Activated CD4-positive, alpha-beta memory T cell treated with anti-CD3 and anti-CD28 coated beads, Interleukin-2, amount 10 ng/mL, durations not matched to agents 7 days and 5 days (primary cell): ENCODE measurements at places on chromosomes 12 and 14. TPM values are rescaled to one million over a fixed set of nuclear protein-coding genes. Genes with fewer than 3 reads are reported as not detected.

Gene PZP
- not detected for total RNA-seq

DNA sequence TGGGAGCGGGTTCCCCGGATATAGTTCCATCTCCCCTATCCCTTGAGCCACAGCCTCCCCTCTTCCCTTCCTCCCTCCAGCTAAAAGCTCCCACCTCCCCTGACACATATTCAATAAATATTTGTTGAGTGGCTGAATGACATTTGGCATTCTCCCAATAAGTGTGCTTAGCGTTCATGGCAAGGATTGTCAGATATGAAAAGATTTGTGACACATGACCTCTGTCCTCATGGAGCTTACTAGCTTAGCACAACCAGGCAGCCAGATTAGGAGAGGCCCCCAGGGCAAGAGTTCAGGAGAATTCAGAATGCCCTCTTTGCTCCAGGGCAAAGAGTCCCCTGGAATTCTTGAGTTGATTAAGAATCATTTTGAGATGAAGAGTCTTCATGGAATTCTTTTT is 22.5 kb upstream of the SLC6A12 start:
- DNase-seq, result no peak
- no peaks in the 10 kb centered on the region for H3K36me3 ChIP-seq
- no peak overlapping the region for H3K27ac ChIP-seq
- no peaks in the 10 kb centered on the region for H3K4me1 ChIP-seq

Gene ARHGEF25
- 0.93 TPM for total RNA-seq

DNA sequence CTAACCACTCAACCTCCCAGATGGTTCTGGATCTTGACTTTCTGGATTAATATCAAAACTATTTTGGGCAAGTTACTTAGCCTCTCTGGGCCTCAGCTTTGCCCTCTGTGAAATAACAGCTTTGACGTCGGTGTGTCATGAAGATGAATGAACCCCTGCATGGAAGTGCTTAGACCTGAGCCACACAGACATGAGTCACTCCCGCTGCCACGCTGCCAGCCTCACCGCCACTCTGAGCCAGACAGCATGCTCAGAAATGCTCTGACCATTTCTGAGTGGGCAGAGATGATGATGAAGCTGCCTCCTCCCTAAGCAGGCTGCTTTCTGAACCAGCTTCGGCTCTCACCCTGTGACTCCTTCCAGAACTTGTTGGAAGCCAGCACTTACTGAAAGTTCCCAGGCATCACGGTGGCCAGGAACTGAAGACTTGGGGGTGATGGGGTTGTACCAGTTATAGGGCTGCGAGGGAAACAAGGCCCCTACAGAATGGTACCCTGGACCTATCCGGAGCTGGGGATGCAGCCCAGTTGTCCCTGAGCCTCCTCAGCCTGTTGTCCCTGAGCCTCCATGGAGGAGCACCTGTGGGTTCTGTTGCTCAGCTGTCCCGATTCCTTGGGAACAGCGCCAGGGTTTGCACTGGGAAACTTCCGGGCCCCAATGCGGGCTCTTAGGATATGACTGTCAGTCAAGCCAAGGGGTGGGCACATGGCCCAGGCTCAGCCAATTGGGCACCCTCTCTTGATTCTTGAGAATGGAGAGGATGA is 2.0 kb upstream of the CCDC197 start:
- DNase-seq, result peak; percentile 56
- no peaks in the 10 kb centered on the region for H3K36me3 ChIP-seq
- no peak overlapping the region for H3K4me3 ChIP-seq
- no peaks in the 10 kb centered on the region for H3K27me3 ChIP-seq

- H3K27ac ChIP-seq, result no peak overlapping the region
- H3K27me3 ChIP-seq, result no peaks in the 10 kb centered on the region
- DNase-seq, result no peak
- peaks cover 13% of the 10 kb centered on the region for H3K36me3 ChIP-seq
- H3K4me1 ChIP-seq, result peaks cover 59% of the 10 kb centered on the region
These were observed 12.7 kb downstream of the SPTLC2 start for GRCh38 chr14:77603654-77604255.

DNA sequence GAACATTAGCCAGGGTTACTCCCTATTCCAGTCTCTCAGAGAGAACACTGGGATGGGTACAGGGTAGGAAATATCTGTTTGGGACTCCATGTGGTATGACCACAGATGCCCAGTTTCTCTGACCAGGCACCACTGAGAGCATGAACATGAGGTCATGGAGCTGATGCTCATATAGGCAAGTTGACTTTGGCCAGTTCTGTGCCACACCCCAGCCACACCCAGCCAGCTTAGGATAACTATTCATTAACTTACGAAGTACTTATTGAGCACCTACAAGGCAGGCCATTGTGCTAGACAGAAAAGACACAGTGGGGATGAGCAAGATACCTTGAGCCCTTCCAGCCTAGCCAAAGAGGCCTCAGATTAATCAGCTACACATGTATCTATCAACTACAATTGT is 262.5 kb downstream of the DPF3 start:
- no peak for DNase-seq
- H3K27ac ChIP-seq, result no peak overlapping the region
- H3K27me3 ChIP-seq, result peaks cover 59% of the 10 kb centered on the region
- H3K4me1 ChIP-seq, result no peaks in the 10 kb centered on the region
- H3K4me3 ChIP-seq, result no peak overlapping the region

GRCh38 chr12:123120452-123121166 is 30.3 kb downstream of the PITPNM2 start:
- DNase-seq, result peak; percentile 38
- H3K36me3 ChIP-seq, result no peaks in the 10 kb centered on the region
- peaks cover 2% of the 10 kb centered on the region for H3K27me3 ChIP-seq
- peaks cover 34% of the 10 kb centered on the region for H3K4me1 ChIP-seq

- DNase-seq, result no peak
- H3K27me3 ChIP-seq, result no peaks in the 10 kb centered on the region
- peak overlapping the region; percentile 85 for H3K27ac ChIP-seq
- peaks cover 57% of the 10 kb centered on the region for H3K4me1 ChIP-seq
These were observed 2.9 kb downstream of the NFKBIA start for GRCh38 chr14:35401422-35402265.

Gene GPR84
- 0.25 TPM for total RNA-seq

DNA sequence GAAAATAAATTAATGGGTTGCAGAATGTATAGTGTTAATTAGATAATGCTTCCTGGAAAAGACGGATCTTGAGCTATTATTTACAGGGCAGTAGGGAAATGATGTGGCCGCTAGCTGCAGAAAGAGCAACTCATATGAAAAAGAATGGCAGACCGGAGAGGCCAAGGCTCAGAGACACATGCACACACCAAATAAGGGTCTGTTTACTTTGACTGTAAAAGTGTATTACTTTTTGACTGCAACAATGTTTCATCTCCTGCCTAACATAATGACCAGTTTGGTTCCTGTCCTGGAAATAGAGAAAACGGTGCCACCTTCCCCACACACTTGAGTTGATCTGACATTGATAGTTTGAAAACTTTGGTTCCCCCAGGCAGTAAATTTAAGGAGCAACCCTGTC is 290.9 kb downstream of the CACNA1C start:
- no peaks in the 10 kb centered on the region for H3K36me3 ChIP-seq
- no peak overlapping the region for H3K4me3 ChIP-seq
- H3K27ac ChIP-seq, result no peak overlapping the region
- DNase-seq, result no peak

Gene NKX2-8
- total RNA-seq, result not detected

- DNase-seq, result no peak
- peaks cover 1% of the 10 kb centered on the region for H3K27me3 ChIP-seq
- no peaks in the 10 kb centered on the region for H3K4me1 ChIP-seq
- no peak overlapping the region for H3K4me3 ChIP-seq
- no peak overlapping the region for H3K27ac ChIP-seq
These were observed 55.4 kb downstream of the OTX2 start for GRCh38 chr14:56754921-56755320.

DNA sequence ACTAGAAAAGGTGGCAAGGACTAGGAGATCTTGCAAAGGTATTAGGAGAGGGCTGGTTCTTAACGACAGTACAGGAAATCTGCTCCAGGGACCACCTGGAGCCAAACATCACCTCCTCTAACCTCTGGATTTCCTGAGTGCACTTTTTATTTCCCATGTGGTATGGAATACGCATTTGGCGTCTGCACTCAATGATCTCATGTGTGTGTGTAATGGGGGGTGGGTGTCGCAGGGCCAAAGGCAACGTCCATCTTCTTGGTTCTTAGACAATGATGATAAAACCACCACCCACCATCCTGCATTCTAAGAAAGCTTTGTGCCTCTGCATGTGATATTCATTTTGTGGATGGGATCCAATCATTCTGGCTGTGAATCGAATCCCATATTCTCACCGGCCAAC is 68.8 kb downstream of the CLMN start:
- peaks cover 4% of the 10 kb centered on the region for H3K4me1 ChIP-seq
- DNase-seq, result no peak
- no peak overlapping the region for H3K4me3 ChIP-seq
- H3K36me3 ChIP-seq, result no peaks in the 10 kb centered on the region
- H3K27me3 ChIP-seq, result peaks cover 9% of the 10 kb centered on the region

GRCh38 chr12:67034110-67034879 is 234.9 kb upstream of the CAND1 start:
- DNase-seq, result no peak
- H3K27ac ChIP-seq, result no peak overlapping the region
- H3K4me3 ChIP-seq, result no peak overlapping the region

- no peaks in the 10 kb centered on the region for H3K4me1 ChIP-seq
- no peak overlapping the region for H3K4me3 ChIP-seq
- no peak overlapping the region for H3K27ac ChIP-seq
- peaks cover 7% of the 10 kb centered on the region for H3K27me3 ChIP-seq
- no peak for DNase-seq
These were observed 16.8 kb downstream of the FOXN4 start for GRCh38 chr12:109292342-109292711.

DNA sequence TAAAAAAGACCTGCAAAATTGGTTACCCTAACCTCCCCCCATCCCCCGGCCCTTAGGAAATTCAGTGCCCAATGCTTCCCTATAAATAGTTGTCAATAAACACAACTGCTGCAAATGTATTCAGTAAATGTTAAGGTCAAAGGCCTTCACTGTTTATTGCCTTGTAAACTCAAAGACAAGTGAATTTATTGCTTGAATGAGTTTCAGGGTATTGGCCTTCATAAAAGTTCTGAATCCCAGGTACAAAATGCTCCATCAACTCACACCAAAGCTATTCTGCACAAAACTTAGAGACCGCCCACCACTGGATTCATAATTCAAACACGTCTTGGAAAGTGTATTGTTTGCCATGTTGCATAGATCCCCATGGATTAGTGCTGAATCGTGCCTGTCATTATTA is 63.3 kb upstream of the CDKN3 start:
- H3K36me3 ChIP-seq, result no peaks in the 10 kb centered on the region
- H3K4me1 ChIP-seq, result no peaks in the 10 kb centered on the region
- no peak overlapping the region for H3K27ac ChIP-seq
- peaks cover 36% of the 10 kb centered on the region for H3K27me3 ChIP-seq
- no peak overlapping the region for H3K4me3 ChIP-seq

Gene POU6F1
- total RNA-seq, result 4.1 TPM

DNA sequence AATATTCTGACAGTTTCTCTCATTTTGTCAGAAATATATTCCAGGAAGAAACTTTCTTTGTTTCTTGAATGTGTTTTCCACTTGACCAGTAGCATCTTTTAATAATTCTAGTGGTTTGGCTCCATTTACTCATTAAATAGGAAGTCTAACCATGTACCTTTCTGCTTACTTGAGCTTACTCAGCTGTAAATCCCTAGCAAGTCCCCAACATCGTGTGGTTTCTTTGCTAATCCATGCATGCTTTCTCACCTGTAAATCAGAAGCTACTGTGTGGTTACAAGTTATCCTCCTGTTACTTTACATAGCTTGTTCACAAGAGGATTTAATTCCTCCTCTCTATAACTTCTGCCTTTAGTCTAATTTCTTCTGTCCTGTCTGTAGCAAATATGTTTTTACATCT is 227.7 kb downstream of the FSCB start:
- H3K4me1 ChIP-seq, result no peaks in the 10 kb centered on the region
- no peaks in the 10 kb centered on the region for H3K27me3 ChIP-seq
- H3K27ac ChIP-seq, result no peak overlapping the region
- no peaks in the 10 kb centered on the region for H3K36me3 ChIP-seq

GRCh38 chr14:58465421-58465820 is 37.9 kb downstream of the KIAA0586 start:
- no peaks in the 10 kb centered on the region for H3K4me1 ChIP-seq
- no peak overlapping the region for H3K27ac ChIP-seq
- no peaks in the 10 kb centered on the region for H3K27me3 ChIP-seq
- no peak overlapping the region for H3K4me3 ChIP-seq
- DNase-seq, result no peak

Gene ATP6V1D
- total RNA-seq, result 46.7 TPM

Gene CCDC175
- not detected for total RNA-seq

DNA sequence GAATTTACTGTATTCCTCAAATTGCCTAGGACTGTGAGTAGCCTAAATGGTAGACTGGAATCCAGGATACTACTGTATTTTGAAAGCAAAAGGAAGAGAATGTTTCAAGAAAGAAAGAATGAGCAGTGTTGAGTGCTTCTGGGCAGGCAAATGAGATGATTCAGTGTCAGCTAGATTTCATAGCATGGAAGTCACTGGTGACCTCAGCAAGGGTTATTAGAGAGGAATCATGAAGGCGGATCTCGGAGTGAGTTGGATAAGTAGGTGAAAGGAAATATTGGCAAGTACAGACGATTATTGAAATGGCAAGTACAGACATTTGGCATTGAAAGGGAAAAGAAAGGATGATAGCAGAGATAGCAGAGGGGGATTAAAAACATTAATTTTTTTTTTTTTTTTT is 27.1 kb downstream of the VRK1 start:
- H3K4me3 ChIP-seq, result no peak overlapping the region
- H3K36me3 ChIP-seq, result peaks cover 43% of the 10 kb centered on the region
- H3K27me3 ChIP-seq, result no peaks in the 10 kb centered on the region
- H3K27ac ChIP-seq, result no peak overlapping the region

- DNase-seq, result no peak
- no peaks in the 10 kb centered on the region for H3K27me3 ChIP-seq
- peaks cover 2% of the 10 kb centered on the region for H3K4me1 ChIP-seq
- H3K27ac ChIP-seq, result no peak overlapping the region
- H3K4me3 ChIP-seq, result no peak overlapping the region
These were observed 28.0 kb downstream of the CEP290 start for GRCh38 chr12:88113871-88114270.

- peaks cover 38% of the 10 kb centered on the region for H3K36me3 ChIP-seq
- H3K4me1 ChIP-seq, result peaks cover 50% of the 10 kb centered on the region
- peak overlapping the region; percentile 89 for H3K27ac ChIP-seq
- no peaks in the 10 kb centered on the region for H3K27me3 ChIP-seq
These were observed 1.9 kb downstream of the DUSP16 start for GRCh38 chr12:12560587-12561370.

GRCh38 chr14:39492267-39492666 is 60.0 kb upstream of the FBXO33 start:
- no peaks in the 10 kb centered on the region for H3K27me3 ChIP-seq
- DNase-seq, result no peak
- no peak overlapping the region for H3K27ac ChIP-seq
- H3K4me1 ChIP-seq, result no peaks in the 10 kb centered on the region

DNA sequence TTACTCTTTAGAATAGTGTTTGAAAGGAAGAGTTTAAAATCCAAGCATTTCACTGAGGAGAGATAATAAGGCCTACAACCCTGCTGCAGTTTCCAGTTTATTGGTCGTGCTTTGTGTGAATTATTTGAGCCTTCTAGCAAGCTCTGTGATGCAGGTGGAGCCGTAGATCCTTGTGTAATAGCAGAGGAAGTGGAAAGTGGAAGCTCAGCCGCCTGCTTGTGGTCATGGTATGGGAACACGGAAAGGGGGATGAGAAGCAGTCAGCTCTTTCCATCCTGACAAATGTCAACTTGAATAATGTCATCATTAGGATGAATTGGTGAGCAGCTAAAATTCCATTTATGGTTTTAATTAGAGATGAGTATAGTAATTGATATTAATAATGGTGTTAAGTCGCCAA is 29.1 kb downstream of the SYNE2 start:
- DNase-seq, result no peak
- no peak overlapping the region for H3K4me3 ChIP-seq
- H3K27ac ChIP-seq, result no peak overlapping the region
- peaks cover 17% of the 10 kb centered on the region for H3K36me3 ChIP-seq
- peaks cover 3% of the 10 kb centered on the region for H3K4me1 ChIP-seq

Gene DEGS2
- total RNA-seq, result 0.20 TPM

Gene KERA
- not detected for total RNA-seq
